ENCODE measurements at places on chromosomes 5 and 9.

- H3K36me3 ChIP-seq = no peaks in the 10 kb centered on the region
- peaks cover 5% of the 10 kb centered on the region for H3K4me1 ChIP-seq
- DNase-seq = no peak
- peak overlapping the region; percentile 16 for H3K27ac ChIP-seq
Measured at GRCh38 chr5:134902071-134902801, 2.7 kb upstream of the PCBD2 start.

DNA sequence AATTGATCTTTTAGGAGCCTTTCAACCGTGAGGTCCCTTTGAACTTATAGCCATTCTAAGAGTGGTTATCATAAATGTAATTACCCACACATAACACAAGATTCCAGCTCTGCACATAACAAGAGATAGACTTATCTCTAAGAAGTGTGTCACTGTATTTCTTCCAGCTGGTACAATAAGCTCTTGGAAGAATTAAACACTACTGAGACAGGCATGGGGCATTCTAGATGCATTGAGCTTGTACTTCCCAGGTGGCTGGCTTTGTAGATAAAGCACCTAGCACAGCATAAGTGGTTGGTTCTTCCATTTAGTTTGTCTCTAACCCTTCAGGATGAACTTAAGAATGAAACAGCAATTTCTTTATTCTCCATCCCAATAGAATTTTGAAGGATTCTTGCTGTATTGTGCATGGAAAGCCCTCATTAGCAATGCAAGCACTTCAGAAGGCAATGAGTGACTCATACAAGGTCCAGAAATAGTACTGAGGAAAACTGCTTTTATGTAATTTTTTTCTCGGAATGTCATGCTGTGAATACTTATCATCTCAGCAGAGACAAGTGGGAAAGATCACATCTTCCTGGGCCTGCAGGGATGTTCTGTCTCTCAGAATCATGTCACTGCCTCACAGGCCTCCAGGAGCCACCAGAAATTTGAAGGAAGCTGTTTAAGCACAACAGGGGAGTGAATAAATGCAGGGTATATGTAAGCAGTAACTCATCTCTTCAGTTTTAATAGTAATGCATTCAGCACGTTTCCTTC, 91.1 kb upstream of the CD180 start:
- DNase-seq = no peak

GRCh38 chr9:16100537-16101091, 547.8 kb downstream of the CCDC171 start:
- no peaks in the 10 kb centered on the region for H3K27me3 ChIP-seq
- H3K4me1 ChIP-seq = no peaks in the 10 kb centered on the region
- DNase-seq = no peak
- no peak overlapping the region for H3K27ac ChIP-seq
- no peak overlapping the region for H3K4me3 ChIP-seq

- H3K4me1 ChIP-seq = no peaks in the 10 kb centered on the region
- no peak for DNase-seq
- H3K27ac ChIP-seq = no peak overlapping the region
- H3K27me3 ChIP-seq = peaks cover 11% of the 10 kb centered on the region
- H3K36me3 ChIP-seq = no peaks in the 10 kb centered on the region
Measured at GRCh38 chr5:62000646-62001045, 305.4 kb upstream of the KIF2A start.

DNA sequence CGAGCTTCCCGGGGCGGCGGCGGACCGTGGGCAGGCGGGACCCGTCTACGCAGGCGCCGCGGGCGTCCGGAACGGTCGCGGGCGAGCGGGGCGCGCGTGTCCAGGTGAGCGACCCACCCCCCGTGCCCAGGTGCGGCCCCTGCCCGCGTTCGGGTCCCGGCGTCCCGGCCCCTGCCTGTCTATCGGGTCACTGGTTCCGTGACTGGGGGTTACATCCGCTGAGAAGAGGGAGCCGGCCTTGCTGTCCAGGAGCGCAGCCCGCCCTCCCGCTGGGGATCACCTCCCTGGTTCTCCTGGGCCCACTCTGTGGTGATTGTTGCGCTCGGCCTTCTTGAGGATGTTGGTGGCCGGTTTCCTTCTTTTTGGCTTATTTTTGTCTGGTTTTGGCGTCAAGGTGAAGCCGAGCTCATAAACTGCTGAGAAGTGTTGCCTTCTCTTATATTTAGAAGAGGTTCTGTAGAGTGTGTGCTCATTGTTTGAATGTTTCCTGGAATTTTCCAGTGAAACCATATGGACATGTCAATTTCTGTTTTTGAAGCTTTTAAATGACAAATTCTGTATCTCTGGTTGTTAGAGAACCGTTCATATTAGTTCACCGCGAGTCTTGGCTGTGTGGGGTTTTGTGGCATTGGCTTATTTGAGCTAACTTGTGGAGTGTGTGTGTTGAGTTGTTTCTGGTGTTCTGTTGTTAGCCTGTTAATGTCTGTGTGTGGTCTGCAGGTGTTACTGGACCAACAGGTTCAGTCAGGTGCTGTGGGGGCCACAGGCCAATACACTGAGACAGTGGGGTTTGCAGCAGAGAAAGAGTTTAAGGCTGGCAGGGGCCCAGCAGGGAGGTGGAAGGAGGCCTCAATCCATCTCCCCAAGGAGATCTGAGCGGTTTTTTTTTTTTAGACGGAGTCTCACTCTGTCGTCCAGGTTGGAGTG, 621 bp downstream of the CEP72 start:
- H3K36me3 ChIP-seq = peaks cover 2% of the 10 kb centered on the region
- no peak for DNase-seq
- peaks cover 34% of the 10 kb centered on the region for H3K4me1 ChIP-seq
- H3K4me3 ChIP-seq = peak overlapping the region; percentile 90
- peaks cover 8% of the 10 kb centered on the region for H3K27me3 ChIP-seq

DNA sequence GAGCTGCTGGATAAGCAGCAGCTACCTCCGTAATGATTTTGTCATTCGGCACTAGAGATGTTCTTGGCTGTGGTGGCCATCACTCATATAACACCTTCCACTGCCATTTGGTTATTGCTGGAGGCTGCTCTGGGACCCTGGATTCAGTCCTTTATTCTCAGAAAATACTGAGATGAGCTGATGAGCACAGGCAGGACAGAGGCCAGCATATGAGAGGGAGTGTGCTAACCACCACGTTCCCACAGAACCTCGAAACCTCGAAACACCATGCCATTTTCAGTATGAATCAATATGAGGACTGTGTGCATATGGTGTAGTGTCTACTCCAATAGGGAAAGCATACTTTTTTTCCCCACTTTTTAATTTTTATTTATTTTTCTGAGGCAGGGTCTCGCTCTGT, 56.6 kb downstream of the ADAM19 start:
- peaks cover 27% of the 10 kb centered on the region for H3K4me1 ChIP-seq
- no peak for DNase-seq
- H3K36me3 ChIP-seq = peaks cover 10% of the 10 kb centered on the region
- no peaks in the 10 kb centered on the region for H3K27me3 ChIP-seq
- H3K27ac ChIP-seq = peak overlapping the region; percentile 66

GRCh38 chr5:175713930-175714329, 56.1 kb downstream of the HRH2 start:
- H3K27me3 ChIP-seq = peaks cover 6% of the 10 kb centered on the region
- peaks cover 5% of the 10 kb centered on the region for H3K36me3 ChIP-seq
- no peak for DNase-seq
- peaks cover 9% of the 10 kb centered on the region for H3K4me1 ChIP-seq
- H3K4me3 ChIP-seq = no peak overlapping the region

DNA sequence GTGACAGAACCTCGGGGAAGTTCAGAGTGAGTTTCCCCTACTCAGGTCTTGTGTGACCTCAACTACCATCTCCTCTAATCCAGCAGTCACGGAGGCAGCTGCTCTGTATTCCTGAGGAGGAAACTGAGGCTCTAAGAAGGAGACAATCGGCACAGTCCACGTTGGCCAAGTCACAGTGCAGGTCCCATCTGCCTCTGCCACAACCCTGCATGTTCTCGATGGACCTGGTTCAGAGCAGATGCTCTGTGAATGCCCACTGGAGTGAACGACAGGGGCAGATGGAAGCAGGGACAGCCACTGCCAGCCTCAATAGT, 722 bp upstream of the ERGIC1 start:
- no peaks in the 10 kb centered on the region for H3K36me3 ChIP-seq
- no peak for DNase-seq
- peaks cover 23% of the 10 kb centered on the region for H3K4me1 ChIP-seq
- H3K27ac ChIP-seq = peak overlapping the region; percentile 96

DNA sequence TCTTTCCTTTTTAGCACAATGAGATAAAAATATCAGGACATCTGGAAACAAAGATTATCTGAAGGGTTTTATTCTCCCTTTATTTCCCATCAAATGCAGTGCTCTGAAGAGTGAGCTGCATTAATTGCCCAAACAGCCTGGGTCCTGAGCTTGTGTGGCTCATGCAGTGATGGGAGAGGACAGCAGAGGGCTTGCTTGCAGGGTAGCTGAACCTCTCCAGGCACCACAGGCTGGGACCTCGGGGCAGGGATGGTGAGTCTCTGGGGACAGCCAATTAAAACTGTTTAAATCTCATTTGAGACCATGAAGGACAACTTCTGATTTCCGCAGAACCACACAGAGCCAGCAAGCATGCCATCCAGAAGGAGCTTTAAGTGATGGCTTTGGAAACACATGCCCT, 71.2 kb downstream of the PLAC8L1 start:
- no peaks in the 10 kb centered on the region for H3K36me3 ChIP-seq
- no peak overlapping the region for H3K4me3 ChIP-seq
- no peak overlapping the region for H3K27ac ChIP-seq
- no peaks in the 10 kb centered on the region for H3K4me1 ChIP-seq
- DNase-seq = no peak

DNA sequence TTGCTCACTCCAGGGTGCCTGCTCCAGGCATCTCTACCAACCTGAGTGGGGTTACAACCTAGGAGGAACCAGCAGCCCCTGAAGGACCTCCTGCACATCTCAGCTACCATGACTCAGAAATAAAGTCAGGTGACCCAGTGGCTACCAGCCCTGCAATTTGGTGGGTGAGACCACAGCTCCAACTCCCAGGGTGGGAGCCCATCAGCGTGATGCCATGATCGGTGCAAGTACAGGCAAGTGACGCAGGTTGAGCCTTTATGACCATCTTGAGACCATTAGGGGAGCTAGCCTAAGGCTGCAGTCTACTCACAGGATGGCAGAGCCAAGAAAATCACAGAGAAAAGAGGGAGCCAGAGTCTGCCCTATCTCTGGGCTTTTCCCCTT, 8.6 kb downstream of the SEPTIN8 start:
- no peaks in the 10 kb centered on the region for H3K36me3 ChIP-seq
- H3K27ac ChIP-seq = no peak overlapping the region
- no peaks in the 10 kb centered on the region for H3K27me3 ChIP-seq
- H3K4me1 ChIP-seq = peaks cover 6% of the 10 kb centered on the region

- no peak for DNase-seq
- no peaks in the 10 kb centered on the region for H3K36me3 ChIP-seq
- H3K4me3 ChIP-seq = no peak overlapping the region
- peaks cover 4% of the 10 kb centered on the region for H3K4me1 ChIP-seq
- no peak overlapping the region for H3K27ac ChIP-seq
- H3K27me3 ChIP-seq = peaks cover 58% of the 10 kb centered on the region
Measured at GRCh38 chr9:91680106-91680505, 256.5 kb upstream of the NFIL3 start.

DNA sequence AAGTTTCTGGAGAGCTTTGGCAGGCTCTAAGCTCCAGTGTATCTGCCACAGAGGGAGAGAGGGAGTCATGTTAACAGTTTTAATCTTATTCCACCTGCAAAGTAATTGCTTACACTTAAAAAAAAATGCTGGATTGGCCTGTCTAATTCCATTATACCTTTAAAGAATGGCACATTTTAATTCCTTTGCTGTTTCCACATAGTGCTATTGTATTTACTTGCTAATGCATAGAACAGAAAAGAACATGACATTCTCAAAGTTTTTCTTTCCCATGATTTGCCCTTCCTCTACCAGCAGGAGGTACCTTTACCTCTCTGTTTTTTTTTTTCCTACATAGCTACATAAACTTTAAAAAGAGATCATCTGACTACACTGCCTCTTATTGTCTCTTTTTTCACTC, 318.0 kb downstream of the GLIS3 start:
- H3K4me3 ChIP-seq = no peak overlapping the region
- no peaks in the 10 kb centered on the region for H3K36me3 ChIP-seq
- no peaks in the 10 kb centered on the region for H3K4me1 ChIP-seq
- DNase-seq = no peak

DNA sequence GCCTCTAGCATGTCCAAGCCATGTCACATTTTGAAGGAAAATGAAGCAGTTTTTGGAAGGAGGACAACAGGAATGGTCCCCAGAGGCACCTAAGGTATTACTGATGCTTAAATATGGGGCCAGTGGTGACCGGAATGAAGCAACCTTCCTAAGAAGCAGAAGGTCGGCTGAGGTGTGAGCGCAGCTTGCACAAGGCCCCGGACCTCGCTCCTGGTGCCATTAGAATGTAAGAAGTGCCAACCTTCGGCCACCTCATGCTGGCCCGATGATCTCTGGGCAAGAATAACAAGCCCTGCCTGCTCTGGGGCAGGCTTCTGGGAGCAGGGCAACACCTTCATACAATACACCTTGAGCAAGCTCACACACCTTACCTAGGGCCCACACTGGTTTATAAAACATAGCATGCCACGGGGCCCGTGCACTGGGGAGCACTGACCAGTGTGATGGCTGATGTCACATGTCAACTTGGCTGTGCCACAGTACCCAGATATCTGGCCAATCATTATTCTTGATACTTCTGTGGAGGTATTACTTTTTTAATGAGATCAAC, 21.9 kb downstream of the SEMA4D start:
- peak overlapping the region; percentile 99 for H3K27ac ChIP-seq
- H3K27me3 ChIP-seq = no peaks in the 10 kb centered on the region
- DNase-seq = no peak
- H3K4me3 ChIP-seq = peak overlapping the region; percentile 86

- no peak overlapping the region for H3K4me3 ChIP-seq
- H3K27me3 ChIP-seq = peaks cover 8% of the 10 kb centered on the region
- H3K4me1 ChIP-seq = no peaks in the 10 kb centered on the region
- DNase-seq = no peak
- no peak overlapping the region for H3K27ac ChIP-seq
Measured at GRCh38 chr5:128629157-128629556, 91.1 kb upstream of the FBN2 start.
